Vagina (tissue), 2 donors: ENCODE measurements at places on chromosomes 4 and X.
A peak's percentile ranks its signal among the peaks of the same experiment; 100 is the strongest.

GRCh38 chr4:8534611-8535010 lies 45.6 kb upstream of the GPR78 start:
- DNase-seq, result no peak

DNA sequence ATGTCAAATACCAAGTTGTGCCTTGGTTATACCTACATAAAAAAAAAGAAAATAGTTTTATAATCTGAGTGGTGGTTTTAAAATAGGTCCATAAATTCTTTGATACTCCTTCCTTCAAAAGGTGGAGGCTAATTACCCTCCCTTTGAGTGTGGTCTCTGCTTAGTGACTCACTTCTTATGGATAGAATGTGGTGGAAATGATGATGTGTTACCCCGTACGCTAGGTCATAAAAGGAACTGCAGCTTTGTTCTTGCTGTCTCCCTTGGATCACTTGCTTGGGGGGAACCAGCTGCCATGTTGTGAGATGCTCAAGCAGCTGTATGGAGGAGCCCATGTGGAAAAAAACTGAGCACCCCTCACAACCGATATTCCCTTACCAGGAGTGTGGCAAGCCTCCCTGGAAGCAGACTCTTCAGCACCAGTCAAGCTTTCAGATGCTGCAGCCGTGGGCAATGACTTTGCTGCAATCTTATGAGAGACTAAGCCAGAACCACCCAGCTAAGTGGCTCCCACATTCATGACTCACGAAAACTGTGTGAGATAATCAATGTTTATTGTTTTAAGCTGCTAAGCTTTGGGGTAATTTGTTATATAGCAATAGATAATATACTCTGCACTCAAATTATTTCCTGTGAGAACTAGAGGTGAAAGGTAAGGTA lies 195.0 kb upstream of the GATB start:
- peak; percentile 47 for DNase-seq

DNA sequence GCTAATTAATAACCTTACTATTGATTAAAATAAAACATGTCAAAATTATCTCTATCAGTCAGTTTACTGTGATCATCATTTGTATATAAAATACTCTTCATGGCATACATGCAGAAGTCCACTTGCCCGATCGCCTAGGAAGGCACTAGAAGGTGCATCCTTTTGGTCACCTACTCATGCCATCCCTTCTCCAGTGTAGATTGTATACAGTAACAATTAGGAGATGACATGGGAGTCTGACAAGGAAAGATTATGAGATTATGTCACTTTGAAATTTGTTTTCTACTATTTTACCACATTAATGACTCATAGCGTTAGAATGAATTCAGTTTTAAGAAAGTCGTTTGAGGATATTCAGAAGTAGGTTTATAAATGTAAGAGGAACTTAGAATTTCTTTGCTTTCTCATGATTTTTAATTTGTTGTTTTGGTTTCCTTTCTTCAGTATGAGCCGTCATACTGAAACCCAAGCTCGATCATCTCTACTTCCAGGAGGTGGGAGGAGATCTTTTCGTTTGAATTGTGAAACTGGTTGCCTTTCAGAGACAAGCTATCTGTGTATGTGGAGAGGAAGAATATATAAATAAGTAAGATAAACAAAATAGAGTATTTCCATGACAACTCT lies 51.1 kb upstream of the UNC5C start:
- DNase-seq, result no peak

GRCh38 chrX:30618160-30618765 lies 35.0 kb upstream of the GK start:
- no peak for DNase-seq
